ENCODE measurements at places on chromosomes 12 and 14.

DNA sequence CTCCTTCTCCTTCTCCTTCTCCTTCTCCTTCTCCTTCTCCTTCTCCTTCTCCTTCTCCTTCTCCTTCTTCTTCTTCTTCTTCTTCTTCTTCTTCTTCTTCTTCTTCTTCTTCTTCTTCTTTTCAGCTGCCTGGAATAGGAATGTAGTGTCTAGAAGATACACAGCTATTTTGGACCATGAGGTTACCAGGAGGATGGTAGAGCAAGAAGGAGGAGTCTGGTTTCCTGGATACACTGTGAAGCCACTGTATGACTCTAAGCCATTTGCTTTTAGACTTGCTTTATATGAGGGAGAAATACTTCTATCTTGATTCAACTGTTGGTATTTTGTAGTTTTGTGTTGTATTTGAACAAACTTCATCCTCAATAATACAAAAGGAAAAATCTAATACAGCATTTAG, 3.0 kb upstream of the MYBPC1 start:
- no peak for DNase-seq

GRCh38 chr14:20460458-20461224, 593 bp downstream of the PIP4P1 start:
- DNase-seq: peak; percentile 65

DNA sequence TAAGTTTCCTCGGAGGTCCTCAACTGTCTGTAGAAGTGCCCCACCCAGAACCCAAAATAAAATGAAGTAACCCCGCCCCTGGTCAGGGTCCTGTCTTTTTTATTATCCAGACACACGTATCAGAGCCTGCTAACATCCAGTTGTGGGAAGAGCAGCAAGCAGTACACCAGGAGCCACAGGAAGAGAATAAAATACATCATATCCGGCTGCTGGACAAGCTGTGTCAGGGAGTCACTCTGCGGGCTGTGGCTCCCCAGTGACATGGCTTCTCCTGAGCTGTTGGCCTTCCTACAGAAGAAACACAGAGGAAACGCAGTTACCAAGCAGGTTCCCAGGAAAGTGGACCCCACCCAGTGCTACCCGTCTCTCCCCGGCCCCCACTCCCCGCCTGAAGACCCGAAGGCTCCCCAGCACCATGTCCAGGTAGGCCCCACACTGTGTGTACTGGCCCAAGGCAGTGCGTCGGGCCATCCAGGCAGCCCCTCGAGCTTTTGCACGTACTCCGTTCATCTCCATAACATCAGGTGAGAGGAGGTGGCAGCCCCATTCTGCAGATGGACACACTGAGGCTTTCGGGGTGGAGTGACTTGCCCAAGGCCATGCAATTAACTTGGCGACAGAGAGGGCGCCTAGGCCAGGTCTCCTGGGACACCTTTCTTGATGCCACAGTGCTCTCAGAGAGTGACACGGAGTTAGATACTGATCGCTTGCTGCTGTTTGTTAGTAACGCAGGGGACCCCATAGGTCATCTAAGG, 34.3 kb upstream of the DICER1 start:
- no peak for DNase-seq

DNA sequence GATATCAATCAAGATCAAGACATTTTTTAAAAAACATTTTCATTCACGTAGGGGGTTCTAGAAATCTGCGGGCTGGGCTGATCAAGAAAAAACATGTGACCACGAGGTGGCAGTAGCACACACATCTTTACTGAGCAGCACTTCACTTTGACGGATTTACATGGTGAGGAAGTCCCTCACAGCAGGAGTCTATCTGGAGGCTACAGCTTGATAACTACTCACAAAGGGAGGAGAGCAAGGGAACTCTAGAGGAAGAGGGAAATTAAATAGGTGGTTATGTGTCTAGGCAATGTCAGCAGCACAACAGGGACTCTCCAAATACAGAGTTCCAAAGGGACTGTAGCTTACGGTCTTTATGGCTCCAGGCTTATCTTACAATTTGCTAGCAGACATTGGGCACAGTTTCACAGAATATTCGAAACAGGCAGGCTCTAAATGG, 248.1 kb downstream of the DPY19L2 start:
- no peak for DNase-seq

GRCh38 chr14:24070285-24071143, 848 bp upstream of the CPNE6 start:
- DNase-seq: no peak
